ENCODE measurements at places on chromosomes 11 and 22.

GRCh38 chr22:43113526-43114251, 3.1 kb downstream of the BIK start:
- no peak overlapping the region for H3K4me3 ChIP-seq
- no peak for DNase-seq
- no peaks in the 10 kb centered on the region for H3K4me1 ChIP-seq
- H3K27ac ChIP-seq: no peak overlapping the region
- peaks cover 57% of the 10 kb centered on the region for H3K27me3 ChIP-seq
- no peaks in the 10 kb centered on the region for H3K36me3 ChIP-seq

DNA sequence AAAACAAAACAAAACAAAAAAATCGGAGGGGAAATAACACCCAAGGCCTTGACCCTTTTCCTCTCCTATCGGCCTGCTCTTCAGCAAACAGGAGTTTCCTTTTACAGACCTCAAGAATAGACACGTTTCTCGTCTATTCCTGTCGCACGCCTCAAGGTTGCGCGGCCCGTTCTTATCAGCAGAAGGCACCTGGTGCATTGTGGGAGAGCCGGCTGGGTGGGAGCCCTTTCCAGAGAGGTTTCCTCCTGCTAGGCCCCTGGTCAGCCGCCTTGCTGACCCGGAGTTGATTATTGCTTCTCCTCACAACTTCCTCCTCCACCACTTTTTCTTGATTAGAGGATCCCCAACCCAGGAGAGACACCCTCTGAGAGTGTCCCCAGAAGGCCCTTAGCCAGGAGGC, 497.3 kb downstream of the MIAT start:
- DNase-seq: no peak
- H3K4me1 ChIP-seq: peaks cover 4% of the 10 kb centered on the region
- H3K4me3 ChIP-seq: no peak overlapping the region
- no peak overlapping the region for H3K27ac ChIP-seq

DNA sequence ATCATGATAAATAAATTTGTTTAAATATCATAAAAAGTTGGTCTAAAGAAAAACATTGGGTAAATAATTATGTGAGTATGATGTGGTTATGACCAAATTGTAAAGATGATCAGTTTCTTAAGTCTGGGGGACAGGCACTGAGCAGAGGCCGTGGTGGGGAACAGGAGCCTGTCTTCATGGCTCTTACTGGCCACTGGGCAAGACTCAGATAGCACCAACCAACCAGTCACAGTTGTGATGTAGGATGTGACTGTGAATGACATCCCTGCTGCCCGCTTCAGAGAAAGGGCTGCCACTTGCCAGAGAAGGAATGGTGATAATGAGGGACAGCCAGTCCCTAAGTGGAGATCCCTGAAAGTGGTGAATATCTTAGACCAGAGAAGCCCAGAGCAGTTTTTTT, 7.0 kb downstream of the PTPRJ start:
- H3K4me3 ChIP-seq: no peak overlapping the region
- H3K27ac ChIP-seq: no peak overlapping the region
- H3K4me1 ChIP-seq: peaks cover 9% of the 10 kb centered on the region
- no peak for DNase-seq
- H3K27me3 ChIP-seq: no peaks in the 10 kb centered on the region
- H3K36me3 ChIP-seq: no peaks in the 10 kb centered on the region

DNA sequence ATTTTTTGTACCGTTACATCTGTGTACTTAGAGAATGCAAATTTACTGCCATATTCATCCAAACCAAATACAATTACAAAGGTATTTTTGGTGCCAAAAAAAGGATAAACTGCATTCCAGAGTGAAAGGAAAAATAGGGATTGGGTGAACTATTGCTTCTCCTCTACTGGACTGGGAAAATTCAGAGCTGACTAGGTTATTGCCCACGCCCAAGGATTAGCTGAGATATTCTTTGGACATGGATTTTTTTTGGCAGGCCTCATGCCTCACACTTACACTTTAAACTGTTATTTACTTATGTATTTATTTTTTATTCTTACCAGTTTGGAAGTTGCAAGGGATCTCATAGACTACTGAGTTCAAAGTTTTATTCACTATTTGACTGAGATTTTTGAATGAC, 76.3 kb upstream of the DDI1 start:
- no peaks in the 10 kb centered on the region for H3K27me3 ChIP-seq
- H3K36me3 ChIP-seq: no peaks in the 10 kb centered on the region
- no peak overlapping the region for H3K4me3 ChIP-seq
- H3K27ac ChIP-seq: no peak overlapping the region
- no peak for DNase-seq

DNA sequence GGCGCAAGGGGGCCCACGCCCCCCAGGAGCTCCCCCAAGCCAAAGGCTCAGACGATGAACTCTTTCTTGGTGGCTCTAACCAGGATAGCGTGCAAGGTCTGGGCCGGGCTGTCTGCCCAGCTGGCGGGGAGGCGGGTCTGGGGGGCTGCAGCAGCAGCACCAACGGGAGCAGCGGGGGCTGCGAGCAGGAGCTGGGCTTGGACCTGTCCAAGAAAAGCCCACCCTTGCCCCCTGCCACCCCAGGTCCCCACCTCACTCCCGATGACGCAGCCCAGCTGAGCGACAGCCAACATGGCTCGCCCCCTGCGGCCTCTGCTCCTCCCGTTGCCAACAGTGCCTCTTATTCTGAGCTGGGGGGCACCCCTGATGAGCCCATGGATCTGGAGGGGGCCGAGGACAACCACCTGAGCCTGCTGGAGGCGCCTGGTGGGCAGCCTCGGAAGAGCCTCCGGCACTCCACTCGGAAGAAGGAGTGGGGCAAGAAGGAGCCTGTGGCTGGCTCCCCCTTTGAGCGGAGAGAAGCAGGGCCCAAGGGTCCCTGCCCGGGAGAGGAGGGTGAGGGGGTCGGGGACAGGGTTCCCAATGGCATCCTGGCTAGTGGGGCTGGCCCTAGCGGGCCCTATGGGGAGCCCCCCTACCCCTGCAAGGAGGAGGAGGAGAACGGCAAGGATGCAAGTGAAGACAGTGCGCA, 21.6 kb upstream of the TMEM191C start:
- no peaks in the 10 kb centered on the region for H3K27me3 ChIP-seq
- DNase-seq: no peak
- peaks cover 38% of the 10 kb centered on the region for H3K36me3 ChIP-seq

DNA sequence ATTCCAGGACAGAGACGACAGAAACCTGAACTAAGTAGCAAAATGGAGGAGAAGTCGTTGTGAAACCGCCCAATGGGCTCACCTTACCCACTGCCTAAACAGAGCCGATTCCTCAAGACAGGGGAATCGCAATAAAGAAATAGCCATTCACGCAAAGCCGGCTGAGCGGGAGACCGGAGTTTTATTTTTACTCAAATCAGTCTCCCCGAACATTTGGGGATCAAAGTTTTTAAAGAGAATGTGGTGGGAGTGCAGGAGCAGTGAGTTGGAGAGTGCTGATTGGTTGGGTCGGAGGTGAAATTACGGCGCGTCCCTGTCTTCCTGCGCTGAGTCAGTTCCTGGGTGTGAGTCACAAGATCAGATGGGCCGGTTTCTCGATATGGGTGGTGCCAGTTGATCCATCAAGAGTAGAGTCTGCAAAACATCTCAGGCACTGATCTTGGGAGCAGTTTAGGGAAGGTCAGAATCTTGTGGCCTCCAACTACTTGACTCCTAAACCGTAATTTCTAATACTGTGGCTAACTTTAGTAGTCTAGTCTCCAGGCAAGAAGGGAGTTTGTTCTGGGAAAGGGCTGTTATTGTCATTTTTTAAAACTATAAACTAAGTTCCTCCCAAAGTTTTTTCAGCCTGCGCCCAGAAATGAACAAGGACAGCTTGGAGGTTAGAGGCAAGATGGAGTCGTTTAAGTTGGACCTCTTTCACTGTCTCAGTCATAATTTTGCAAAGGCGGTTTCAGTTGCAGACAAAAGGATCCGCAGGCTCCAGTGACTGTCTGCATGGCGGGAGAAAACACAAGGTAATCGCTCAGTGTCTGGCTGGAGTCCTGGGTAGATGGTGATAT, 34.1 kb downstream of the OR4D9 start:
- peak; percentile 44 for DNase-seq
- no peak overlapping the region for H3K4me3 ChIP-seq
- 0 out of 2 replicates have a peak, but pooled peaks cover 2% of the 10 kb centered on the region for H3K4me1 ChIP-seq
- H3K27me3 ChIP-seq: no peaks in the 10 kb centered on the region
- no peaks in the 10 kb centered on the region for H3K36me3 ChIP-seq
- H3K27ac ChIP-seq: no peak overlapping the region
